Cerebellum (tissue), 4 donors: ENCODE measurements at places on chromosomes 2 and 18. TPM values are rescaled to one million over a fixed set of nuclear protein-coding genes. Genes with fewer than 3 reads are reported as not detected.
A peak's percentile ranks its signal among the peaks of the same experiment; 100 is the strongest.

GRCh38 chr2:154233231-154233630 is 361.5 kb downstream of the GALNT13 start:
- DNase-seq: no peak

GRCh38 chr2:181621779-181622490 is 35.0 kb downstream of the CERKL start:
- DNase-seq: peak; percentile 53

- DNase-seq: no peak
Observed at GRCh38 chr2:128309280-128310093, 9.2 kb downstream of the HS6ST1 start.

DNA sequence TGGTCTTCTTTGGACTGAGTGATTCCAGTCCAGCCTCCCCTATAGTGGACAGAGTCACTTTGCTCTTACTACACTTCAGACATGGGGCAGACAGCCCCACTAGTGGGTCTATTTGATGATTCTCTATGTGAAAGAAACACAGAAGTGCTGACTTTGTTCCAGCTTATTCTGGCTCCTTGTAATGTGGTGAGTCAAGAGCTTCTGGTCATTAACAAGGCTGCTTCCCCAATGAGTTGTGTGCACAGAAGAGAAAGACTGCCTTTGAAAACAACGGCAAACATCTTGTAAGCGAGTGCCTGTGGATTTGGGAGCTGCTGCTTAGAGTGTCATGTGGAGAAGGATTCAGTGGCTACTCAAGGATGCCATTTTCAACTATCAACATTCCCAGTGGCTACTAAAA is 39.1 kb downstream of the RMC1 start:
- DNase-seq: no peak

Gene SLC4A3
- 20.9 TPM for total RNA-seq
